Fibroblast of skin of left quadriceps (primary cell): ENCODE measurements at places on chromosomes 6 and 20.

GRCh38 chr6:136977075-136977474 is 55.0 kb downstream of the SLC35D3 start:
- no peak for DNase-seq

GRCh38 chr20:44080646-44081267 is 106.2 kb downstream of the JPH2 start:
- peak; percentile 50 for DNase-seq

DNA sequence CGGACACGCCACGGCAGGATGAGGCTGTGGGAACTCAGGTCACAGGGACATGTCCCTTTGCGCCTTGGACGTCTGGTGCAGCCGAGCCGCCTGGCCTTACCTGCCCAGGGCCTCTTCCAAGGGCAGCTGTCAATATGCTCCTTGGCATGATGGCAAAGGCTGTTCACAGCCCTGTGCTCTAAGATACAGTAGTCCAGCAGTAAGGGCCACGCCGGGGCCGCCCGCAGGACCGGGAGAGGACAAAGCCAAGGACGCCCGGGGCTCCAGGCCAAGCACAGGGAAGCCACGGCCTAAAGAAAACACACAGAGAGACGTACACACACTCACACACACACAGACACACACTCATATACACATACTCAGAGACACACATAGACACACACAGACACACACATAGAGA is 13.0 kb downstream of the FOXF2 start:
- no peak for DNase-seq

DNA sequence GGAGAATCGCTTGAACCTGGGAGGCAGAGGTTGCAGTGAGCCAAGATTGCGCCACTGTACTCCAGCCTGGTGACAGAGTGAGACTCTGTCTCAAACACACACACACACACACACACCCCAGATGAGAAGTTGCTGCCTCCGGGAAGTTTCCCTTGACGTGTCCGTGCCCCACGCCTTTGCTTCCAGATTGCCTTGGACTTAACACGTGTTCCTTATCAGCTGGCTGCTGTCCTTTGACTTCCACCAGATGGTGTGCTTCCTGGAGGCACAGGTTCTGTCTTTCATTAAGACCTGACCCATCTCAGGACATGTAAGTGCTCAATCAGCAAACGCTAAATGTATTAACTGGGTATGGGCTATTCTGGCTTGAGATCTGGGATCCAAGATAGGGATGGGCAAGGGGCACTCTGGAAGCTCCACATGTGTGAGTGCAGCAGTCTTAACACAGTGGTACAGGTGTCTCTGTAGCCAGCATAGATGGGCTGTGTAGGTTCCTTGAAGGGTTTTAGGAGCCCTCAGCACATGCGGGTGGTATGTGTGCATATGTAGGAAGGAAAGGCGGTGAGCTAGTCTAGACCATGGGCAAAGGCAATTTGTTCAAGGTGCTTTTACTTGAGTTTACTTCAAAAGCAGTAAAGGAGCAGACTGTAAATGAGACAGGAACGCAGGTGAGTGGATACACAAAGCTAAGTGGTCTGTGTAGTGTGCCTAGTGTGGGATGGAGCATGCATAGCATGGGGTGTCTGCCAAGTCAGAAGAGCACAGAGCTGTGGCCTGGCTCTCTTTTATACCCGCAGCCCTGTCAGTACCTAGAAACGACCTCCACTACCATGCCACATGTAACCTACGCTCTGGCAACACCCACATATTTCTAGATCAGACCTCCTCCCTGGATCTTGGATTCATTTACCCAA is 11.6 kb downstream of the PIGT start:
- no peak for DNase-seq

- no peak for DNase-seq
Observed at GRCh38 chr6:106509420-106510089, 119.7 kb downstream of the RTN4IP1 start.
